Fibroblast of skin of left biceps (primary cell): ENCODE measurements at places on chromosomes 11 and 22.
A peak's percentile ranks its signal among the peaks of the same experiment; 100 is the strongest.

- peak; percentile 40 for DNase-seq
Measured at GRCh38 chr11:60872961-60873524, 5.7 kb downstream of the ZP1 start.

DNA sequence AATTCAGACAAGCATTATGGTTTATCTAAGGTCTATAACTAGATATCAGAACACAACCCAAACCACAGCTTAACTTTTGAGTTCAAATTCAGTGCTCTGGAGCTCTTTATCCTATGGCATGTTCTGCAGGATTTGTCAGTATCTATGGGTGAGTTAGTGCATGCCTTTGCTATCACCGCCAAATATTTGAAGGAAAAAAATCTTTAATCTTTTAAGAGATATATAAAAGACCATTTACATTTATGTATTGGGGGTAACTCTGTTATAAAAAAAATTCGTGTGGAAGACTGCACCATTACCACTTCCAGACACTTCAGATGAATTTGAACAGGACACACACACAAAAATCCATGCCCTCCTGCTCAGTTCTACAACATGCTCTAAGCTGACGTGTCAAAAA is 313.5 kb upstream of the CHORDC1 start:
- no peak for DNase-seq

DNA sequence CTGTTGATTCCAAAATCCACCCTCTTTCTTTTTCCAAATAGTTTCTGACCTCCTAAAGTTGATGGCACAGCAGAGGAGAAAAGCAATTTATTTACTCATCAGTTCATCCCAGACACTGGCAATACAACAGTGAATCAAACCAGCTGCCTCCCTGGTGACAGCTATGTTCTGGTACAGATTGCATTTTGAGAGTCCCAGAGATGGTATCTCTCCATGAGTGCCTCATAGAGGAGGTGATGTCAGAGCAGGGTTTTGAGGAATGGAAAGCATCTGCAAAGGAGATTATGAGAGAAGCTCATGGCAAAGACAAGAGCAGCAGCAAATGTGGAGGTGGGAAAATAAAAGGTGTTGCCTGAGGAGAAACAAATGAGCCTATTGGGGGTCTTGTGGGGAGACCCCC is 377.2 kb downstream of the MN1 start:
- DNase-seq = no peak

- DNase-seq = no peak
Measured at GRCh38 chr11:36509201-36509639, 852 bp downstream of the TRAF6 start.

DNA sequence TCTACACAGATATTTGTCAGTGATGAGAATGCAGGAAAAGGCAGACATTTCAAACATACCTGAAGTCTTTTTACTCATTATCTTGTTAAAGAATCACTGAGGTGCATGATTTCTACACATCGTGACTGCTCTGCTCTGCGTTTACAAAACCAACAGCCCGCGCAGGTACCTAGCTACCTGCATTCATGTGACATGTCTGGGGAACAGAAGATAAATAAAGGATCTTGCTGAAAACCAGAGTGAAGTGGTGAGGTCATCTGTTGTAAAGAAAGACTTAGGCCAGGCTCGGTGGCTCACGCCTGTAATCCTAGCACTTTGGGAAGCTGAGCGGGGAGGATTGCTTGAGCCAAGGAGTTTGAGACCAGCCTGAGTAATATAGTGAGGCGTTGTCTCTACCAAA is 15.7 kb downstream of the ASPHD2 start:
- no peak for DNase-seq

GRCh38 chr11:83156996-83157593 is at the start of gene PCF11:
TSS of gene PCF11 (plus strand) at chr11:83157131. CDS start at chr11:83157440, 309 bp downstream.
- no peak for DNase-seq

GRCh38 chr11:46451759-46452158 is 60.2 kb upstream of the CHRM4 start:
- no peak for DNase-seq

DNA sequence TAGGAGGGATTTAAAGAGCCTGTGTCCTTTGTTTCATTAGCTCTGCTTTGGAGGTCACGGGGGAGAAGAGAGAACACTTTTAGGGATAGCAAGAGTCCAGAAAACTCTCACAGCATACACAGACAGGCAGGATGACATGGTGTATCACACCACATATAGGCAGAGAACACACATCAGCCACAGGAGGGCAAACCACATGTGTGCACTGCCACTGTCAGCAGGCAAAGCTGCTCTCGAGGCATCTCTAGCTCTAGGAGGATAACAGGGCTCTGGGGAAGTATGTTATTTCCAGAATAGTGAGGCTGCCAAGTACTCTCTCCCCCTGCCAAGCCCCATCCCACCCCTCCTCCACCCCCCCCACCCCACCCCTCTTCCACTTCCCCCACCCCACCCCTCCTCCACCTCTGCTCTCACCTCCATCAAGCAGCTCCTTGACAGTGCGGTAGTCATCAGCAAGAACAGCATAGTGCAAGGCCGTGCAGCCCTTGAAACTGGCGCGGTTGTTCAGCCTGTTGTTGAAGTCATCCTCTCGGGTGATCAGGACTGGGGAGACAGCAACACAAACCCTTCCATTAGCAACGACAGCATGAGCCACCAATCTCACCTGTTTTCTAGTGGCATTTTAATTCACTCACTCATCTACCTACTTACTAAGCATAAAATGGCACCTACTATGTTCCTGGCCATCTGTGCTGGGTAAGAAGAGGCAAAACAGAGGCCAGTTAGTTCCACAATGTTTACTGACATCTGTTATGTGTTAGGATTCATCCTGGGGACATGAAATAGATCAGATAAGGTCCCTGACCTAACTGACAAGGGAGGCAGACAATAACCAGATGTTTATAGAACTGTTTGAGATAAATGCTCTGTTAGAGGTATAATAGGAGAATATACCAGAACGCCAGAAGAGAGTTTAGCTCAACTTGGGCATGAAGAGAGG is 75.6 kb downstream of the CLPB start:
- DNase-seq = no peak

DNA sequence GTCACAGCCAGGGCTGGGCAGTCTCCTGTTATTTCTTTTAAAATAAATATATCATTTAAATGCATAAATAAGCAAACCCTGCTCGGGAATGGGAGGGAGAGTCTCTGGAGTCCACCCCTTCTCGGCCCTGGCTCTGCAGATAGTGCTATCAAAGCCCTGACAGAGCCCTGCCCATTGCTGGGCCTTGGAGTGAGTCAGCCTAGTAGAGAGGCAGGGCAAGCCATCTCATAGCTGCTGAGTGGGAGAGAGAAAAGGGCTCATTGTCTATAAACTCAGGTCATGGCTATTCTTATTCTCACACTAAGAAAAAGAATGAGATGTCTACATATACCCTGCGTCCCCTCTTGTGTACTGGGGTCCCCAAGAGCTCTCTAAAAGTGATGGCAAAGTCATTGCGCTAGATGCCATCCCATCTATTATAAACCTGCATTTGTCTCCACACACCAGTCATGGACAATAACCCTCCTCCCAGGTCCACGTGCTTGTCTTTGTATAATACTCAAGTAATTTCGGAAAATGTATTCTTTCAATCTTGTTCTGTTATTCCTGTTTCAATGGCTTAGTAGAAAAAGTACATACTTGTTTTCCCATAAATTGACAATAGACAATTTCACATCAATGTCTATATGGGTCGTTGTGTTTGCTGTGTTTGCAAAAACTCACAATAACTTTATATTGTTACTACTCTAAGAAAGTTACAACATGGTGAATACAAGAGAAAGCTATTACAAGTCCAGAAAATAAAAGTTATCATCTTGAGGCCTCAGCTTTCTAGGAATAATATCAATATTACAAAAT is 13.4 kb downstream of the OR51B4 start:
- DNase-seq = no peak

DNA sequence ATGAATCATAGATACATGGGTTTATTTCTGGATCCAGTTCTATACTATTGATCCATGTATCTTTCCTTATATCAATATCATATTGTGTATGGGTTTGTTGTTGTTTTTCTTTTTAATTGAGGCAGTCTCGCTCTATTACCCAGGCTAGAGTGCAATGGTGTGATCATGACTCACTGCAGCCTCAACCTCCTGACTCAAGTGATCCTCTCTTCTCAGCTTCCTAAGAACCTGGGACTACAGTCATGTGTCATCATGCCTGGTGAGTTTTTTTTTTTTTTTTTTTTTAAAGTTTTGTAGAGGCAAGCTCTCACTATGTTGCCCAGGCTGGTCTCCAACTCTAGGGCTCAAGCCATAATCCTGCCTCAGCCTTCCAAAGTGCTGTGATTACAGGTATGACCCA is 1589.4 kb upstream of the TENM4 start:
- DNase-seq = no peak
